ENCODE measurements at places on chromosomes 4 and X. TPM values are rescaled to one million over a fixed set of nuclear protein-coding genes. Genes with fewer than 3 reads are reported as not detected.

GRCh38 chrX:8297766-8298165 lies 126.7 kb upstream of the VCX2 start:
- no peak overlapping the region for H3K4me3 ChIP-seq
- no peaks in the 10 kb centered on the region for H3K27me3 ChIP-seq
- no peak for DNase-seq
- H3K4me1 ChIP-seq = no peaks in the 10 kb centered on the region
- no peak overlapping the region for H3K27ac ChIP-seq
- H3K36me3 ChIP-seq = no peaks in the 10 kb centered on the region

GRCh38 chrX:34223574-34223973 lies 91.5 kb upstream of the FAM47A start:
- DNase-seq = no peak
- no peak overlapping the region for H3K4me3 ChIP-seq
- H3K4me1 ChIP-seq = no peaks in the 10 kb centered on the region
- H3K27ac ChIP-seq = no peak overlapping the region
- no peaks in the 10 kb centered on the region for H3K27me3 ChIP-seq
- no peaks in the 10 kb centered on the region for H3K36me3 ChIP-seq

DNA sequence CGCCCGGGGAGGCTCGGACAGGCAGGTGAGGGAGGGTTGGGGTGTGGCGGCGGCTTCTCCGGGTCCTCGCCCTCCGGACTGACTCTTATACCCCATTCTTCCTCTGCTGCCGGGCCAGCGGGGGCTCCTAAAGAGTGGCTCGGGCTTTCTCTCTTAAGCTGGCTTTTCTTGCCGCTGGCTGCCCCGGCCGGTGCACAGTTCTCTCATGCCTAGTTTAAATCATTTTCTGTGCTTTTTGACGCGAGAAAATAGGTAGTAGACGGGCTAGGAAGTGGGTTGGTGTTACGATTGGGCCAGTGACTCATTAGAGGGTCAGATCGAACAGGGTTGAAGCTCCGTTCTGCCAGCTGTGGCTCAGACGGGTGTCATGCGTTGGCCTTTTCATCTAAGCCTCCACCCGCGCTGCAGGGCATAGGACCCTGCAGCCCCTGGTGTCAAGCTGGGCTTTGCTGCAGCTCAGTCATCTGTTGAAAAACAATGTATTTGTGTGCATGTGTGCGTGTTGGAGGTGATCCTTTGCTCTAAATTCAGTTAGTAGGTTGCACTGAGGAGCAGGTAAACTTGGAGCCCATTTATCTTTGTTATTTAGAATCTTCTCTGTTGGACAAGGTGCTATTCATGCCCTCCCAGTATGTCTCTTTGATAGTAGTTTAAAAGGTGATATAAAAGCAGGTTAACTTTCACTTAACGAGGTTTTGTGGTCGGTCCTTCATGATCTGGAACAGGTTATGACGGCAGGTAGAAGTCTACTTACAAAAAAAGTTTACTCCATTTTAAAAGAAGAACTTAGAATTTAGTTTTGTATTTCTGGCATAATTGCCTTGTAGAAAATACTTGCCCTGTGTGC lies 802 bp downstream of the BMP2K start:
- peak overlapping the region; percentile 96 for H3K27ac ChIP-seq
- no peaks in the 10 kb centered on the region for H3K4me1 ChIP-seq
- no peaks in the 10 kb centered on the region for H3K27me3 ChIP-seq
- H3K4me3 ChIP-seq = peak overlapping the region; percentile 77
- DNase-seq = peak; percentile 20

- H3K4me1 ChIP-seq = no peaks in the 10 kb centered on the region
- no peak overlapping the region for H3K27ac ChIP-seq
- no peak for DNase-seq
- no peak overlapping the region for H3K4me3 ChIP-seq
- no peaks in the 10 kb centered on the region for H3K36me3 ChIP-seq
- no peaks in the 10 kb centered on the region for H3K27me3 ChIP-seq
Observed at GRCh38 chr4:152422817-152423320, 113.0 kb downstream of the FBXW7 start.

- no peaks in the 10 kb centered on the region for H3K27me3 ChIP-seq
- no peaks in the 10 kb centered on the region for H3K4me1 ChIP-seq
- H3K4me3 ChIP-seq = no peak overlapping the region
- H3K27ac ChIP-seq = no peak overlapping the region
- DNase-seq = no peak
Observed at GRCh38 chr4:5045097-5045496, 6.2 kb upstream of the STK32B start.

DNA sequence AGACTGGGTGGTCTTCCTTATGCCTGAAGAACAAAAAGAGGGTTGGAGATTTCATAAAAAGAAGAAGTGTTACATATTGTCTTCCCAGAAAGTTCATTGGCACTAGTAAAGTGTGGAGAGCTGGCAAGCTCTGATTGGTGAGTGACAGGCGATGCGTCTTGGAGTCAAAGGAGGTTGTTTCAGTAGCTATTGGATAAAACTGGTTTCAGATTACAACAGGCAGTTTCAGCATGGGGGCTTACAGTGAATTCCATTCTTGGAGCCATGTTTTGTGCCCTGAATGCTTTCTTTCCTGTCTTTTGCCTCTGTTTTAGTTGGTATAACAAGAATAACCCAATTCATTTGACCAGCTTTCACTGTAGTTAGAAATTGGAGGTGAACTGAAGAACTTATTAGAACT lies 750.5 kb downstream of the ADGRL3 start:
- H3K4me1 ChIP-seq = no peaks in the 10 kb centered on the region
- H3K4me3 ChIP-seq = no peak overlapping the region
- H3K27ac ChIP-seq = no peak overlapping the region

- no peaks in the 10 kb centered on the region for H3K27me3 ChIP-seq
- no peak overlapping the region for H3K27ac ChIP-seq
- no peaks in the 10 kb centered on the region for H3K36me3 ChIP-seq
- no peaks in the 10 kb centered on the region for H3K4me1 ChIP-seq
- DNase-seq = no peak
Observed at GRCh38 chr4:24748023-24748422, 47.4 kb upstream of the SOD3 start.

DNA sequence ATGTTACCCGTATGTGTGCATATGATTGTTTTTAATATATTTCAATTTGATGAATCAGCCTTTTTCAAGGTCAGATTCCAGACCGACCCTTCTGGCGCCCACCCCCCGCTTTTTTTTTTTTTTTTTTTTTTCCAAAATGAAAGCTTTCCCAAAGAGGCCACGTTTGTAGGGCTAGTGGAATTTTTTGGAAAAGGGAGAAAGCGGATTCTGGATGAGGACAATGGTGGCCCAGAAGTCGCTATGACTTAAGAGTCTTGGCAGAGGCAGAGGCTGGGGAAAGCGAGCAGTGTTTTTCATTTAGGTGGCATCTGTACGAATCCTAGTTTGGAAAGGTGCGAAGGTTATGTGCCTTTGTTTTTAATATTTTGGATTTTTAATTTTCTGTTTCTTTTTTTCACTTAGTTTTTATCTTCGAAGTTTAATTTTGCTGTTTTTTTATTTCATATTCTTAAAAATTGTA lies 14.6 kb downstream of the NDUFB11 start:
- no peaks in the 10 kb centered on the region for H3K36me3 ChIP-seq
- H3K4me3 ChIP-seq = peak overlapping the region; percentile 48
- peak overlapping the region; percentile 80 for H3K27ac ChIP-seq
- no peak for DNase-seq

GRCh38 chr4:124133753-124134152 lies 578.8 kb downstream of the ANKRD50 start:
- no peak overlapping the region for H3K4me3 ChIP-seq
- no peaks in the 10 kb centered on the region for H3K27me3 ChIP-seq
- no peaks in the 10 kb centered on the region for H3K36me3 ChIP-seq
- DNase-seq = no peak

DNA sequence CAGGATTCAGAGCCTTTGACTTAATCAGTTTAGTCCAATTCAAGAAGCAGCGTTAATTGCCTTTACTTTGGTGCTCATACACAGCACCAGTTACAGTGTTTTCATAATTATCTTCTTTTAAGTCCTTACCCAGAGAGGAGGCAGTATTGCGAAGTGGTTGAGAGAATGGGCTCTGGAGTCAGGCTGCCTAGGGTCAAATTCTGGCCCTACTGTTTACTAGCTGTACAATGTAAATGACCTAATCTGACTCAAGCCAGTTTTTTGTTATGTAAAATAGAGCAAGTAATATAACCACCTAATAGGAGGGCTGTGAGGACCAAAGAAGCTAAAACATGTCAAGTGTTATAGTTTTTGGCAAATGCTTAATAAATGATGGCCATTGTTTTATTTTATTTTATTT lies 27.6 kb downstream of the WDR44 start:
- no peaks in the 10 kb centered on the region for H3K36me3 ChIP-seq
- no peak overlapping the region for H3K4me3 ChIP-seq
- no peak overlapping the region for H3K27ac ChIP-seq
- no peaks in the 10 kb centered on the region for H3K4me1 ChIP-seq
- DNase-seq = no peak
- H3K27me3 ChIP-seq = no peaks in the 10 kb centered on the region

GRCh38 chr4:97349468-97350186 lies 793.6 kb downstream of the STPG2 start:
- no peak overlapping the region for H3K4me3 ChIP-seq
- H3K4me1 ChIP-seq = no peaks in the 10 kb centered on the region
- DNase-seq = no peak
- no peaks in the 10 kb centered on the region for H3K36me3 ChIP-seq
- no peaks in the 10 kb centered on the region for H3K27me3 ChIP-seq

GRCh38 chr4:145351922-145352321 lies 129.7 kb upstream of the SMAD1 start:
- no peak overlapping the region for H3K27ac ChIP-seq
- DNase-seq = no peak
- no peaks in the 10 kb centered on the region for H3K27me3 ChIP-seq
- no peaks in the 10 kb centered on the region for H3K36me3 ChIP-seq
- H3K4me3 ChIP-seq = no peak overlapping the region

- H3K27ac ChIP-seq = no peak overlapping the region
- H3K36me3 ChIP-seq = no peaks in the 10 kb centered on the region
- no peak overlapping the region for H3K4me3 ChIP-seq
- H3K4me1 ChIP-seq = no peaks in the 10 kb centered on the region
- H3K27me3 ChIP-seq = no peaks in the 10 kb centered on the region
- no peak for DNase-seq
Observed at GRCh38 chr4:184309241-184310170, 91.8 kb upstream of the ENPP6 start.

GRCh38 chrX:23726191-23726590 lies 16.9 kb downstream of the ACOT9 start:
- no peaks in the 10 kb centered on the region for H3K36me3 ChIP-seq
- H3K4me3 ChIP-seq = no peak overlapping the region
- no peaks in the 10 kb centered on the region for H3K27me3 ChIP-seq

- H3K36me3 ChIP-seq = no peaks in the 10 kb centered on the region
- H3K27me3 ChIP-seq = no peaks in the 10 kb centered on the region
Observed at GRCh38 chrX:4043951-4044350, 330.5 kb upstream of the PRKX start.

GRCh38 chr4:31272331-31273061 lies 552.3 kb downstream of the PCDH7 start:
- no peak for DNase-seq
- no peak overlapping the region for H3K27ac ChIP-seq
- H3K4me1 ChIP-seq = no peaks in the 10 kb centered on the region

GRCh38 chrX:8868070-8868773 lies 67.0 kb upstream of the FAM9A start:
- H3K4me1 ChIP-seq = no peaks in the 10 kb centered on the region
- H3K27me3 ChIP-seq = no peaks in the 10 kb centered on the region
- DNase-seq = peak; percentile 41
- no peaks in the 10 kb centered on the region for H3K36me3 ChIP-seq

DNA sequence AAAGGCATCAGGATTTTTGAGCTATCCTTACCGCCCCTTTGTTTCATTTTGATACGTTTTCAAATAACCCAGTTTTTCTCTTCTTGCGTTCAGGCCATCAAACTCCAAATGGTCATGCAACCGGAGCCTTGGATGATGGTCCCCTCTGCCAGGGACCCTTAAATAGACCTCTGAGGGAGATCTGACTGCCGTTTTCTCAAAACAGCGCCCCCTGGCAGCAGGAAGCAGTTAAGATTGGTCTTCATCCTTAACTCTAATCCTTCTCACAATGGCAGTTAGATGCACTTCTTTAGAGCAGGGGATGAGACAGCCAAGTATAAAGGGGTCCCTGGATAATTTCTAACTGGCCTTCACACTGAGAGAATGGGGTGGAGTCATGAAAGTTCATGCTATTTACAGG lies 525.0 kb upstream of the SPANXN1 start:
- H3K36me3 ChIP-seq = no peaks in the 10 kb centered on the region
- no peaks in the 10 kb centered on the region for H3K27me3 ChIP-seq
- H3K27ac ChIP-seq = no peak overlapping the region
- H3K4me3 ChIP-seq = no peak overlapping the region

- H3K27ac ChIP-seq = no peak overlapping the region
- H3K4me3 ChIP-seq = no peak overlapping the region
- H3K4me1 ChIP-seq = no peaks in the 10 kb centered on the region
- DNase-seq = no peak
- H3K36me3 ChIP-seq = no peaks in the 10 kb centered on the region
- H3K27me3 ChIP-seq = no peaks in the 10 kb centered on the region
Observed at GRCh38 chr4:189202182-189202868, 738.3 kb upstream of the FRG1 start.

- H3K4me1 ChIP-seq = no peaks in the 10 kb centered on the region
- H3K27ac ChIP-seq = no peak overlapping the region
- no peaks in the 10 kb centered on the region for H3K27me3 ChIP-seq
Observed at GRCh38 chrX:138018145-138018799, 452.3 kb downstream of the ZIC3 start.

DNA sequence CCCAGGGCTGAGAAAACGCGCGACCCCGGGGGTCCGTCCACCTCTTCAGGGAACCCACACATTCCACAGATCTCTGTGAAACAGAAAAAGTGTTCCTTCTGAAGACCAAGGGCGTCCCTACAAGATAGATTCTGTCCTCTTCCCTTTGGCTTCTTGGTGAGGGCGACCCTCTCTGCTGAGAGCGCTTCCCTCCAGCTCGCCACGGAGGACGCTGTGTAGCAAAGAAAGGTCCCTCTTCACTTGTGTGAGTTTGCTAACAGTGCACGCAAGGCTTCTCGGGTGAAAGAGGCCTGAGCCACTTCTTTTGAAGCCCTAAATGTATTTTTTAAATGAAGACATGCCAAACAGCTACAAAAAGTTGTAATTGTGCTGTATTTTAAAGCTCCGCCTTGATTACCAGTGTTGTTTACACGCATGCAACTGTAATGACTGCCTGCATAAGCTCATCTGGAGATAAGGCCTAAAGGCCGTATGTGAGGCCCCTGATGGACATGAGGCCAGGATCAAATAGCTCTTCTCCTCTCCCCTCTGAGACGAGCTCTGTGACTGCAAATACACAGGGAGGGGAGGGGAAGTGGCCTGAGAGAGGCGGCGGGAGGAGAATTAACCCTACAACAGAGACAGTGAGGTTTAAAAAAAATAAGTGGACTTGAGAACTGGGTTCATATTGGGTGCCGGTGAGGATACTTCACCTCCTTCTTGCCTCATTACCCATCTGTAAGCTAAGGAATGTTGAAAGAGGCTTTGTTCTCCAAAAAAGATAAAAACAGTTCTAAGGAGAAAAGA lies 95.5 kb downstream of the SOWAHB start:
- peak; percentile 33 for DNase-seq
- H3K27ac ChIP-seq = peak overlapping the region; percentile 72
- no peaks in the 10 kb centered on the region for H3K36me3 ChIP-seq
- no peaks in the 10 kb centered on the region for H3K27me3 ChIP-seq

Gene BMPR1B
- total RNA-seq = 2.1 TPM

Gene RBBP7
- total RNA-seq = 60.0 TPM

Gene CCSER1
- 2.8 TPM for total RNA-seq

Gene CMC4
- total RNA-seq = 14.3 TPM

Gene CXCL11
- total RNA-seq = not detected

Gene ADH6
- total RNA-seq = not detected

Gene DCAF4L1
- total RNA-seq = 0.35 TPM

Gene GC
- total RNA-seq = 0.46 TPM

Gene GAGE10
- not detected for total RNA-seq

Gene ARSJ
- total RNA-seq = 37.9 TPM

Gene RAB33A
- total RNA-seq = 1.8 TPM

Gene XAGE1A
- not detected for total RNA-seq

Gene LINC00632
- total RNA-seq = 228 TPM

Gene CABS1
- not detected for total RNA-seq

Gene POU3F4
- not detected for total RNA-seq

Data from uterus (tissue), 4 donors.